Activated CD4-positive, alpha-beta T cell treated with anti-CD3 and anti-CD28 coated beads for 36 hours (primary cell): ENCODE measurements at places on chromosomes 11 and 22. TPM values are rescaled to one million over a fixed set of nuclear protein-coding genes. Genes with fewer than 3 reads are reported as not detected.

The BTG4 gene
- total RNA-seq: not detected

The C1QTNF4 gene
- total RNA-seq: 0.14 TPM

The IRAG1 gene
- not detected for total RNA-seq

The CEND1 gene
- 0.50 TPM for total RNA-seq

The MICAL3 gene
- 21.9 TPM for total RNA-seq

GRCh38 chr11:11709447-11710239 lies 87.8 kb upstream of the GALNT18 start:
- DNase-seq: no peak

DNA sequence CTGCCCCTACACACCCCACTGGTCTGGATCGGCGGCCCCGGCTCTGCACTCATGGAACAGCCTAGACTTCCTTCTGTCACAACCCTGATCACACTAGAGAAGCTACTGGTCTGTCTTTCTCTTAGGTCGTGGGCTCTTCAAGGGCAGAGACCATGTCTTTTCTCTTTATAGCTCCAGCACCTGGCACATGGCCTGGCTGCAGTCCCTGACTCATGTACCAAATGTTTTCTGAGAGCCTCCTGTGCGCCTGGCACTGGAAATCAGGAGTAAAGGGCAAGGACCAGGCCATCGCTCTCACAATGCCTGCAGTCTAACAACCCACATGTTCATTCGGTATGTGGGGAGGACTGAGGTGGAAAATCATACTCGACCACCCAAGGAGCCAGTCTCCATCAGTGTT lies 7.5 kb downstream of the ASCC2 start:
- DNase-seq: no peak

GRCh38 chr22:44405661-44406060 lies 92.4 kb downstream of the RTL6 start:
- no peak for DNase-seq

DNA sequence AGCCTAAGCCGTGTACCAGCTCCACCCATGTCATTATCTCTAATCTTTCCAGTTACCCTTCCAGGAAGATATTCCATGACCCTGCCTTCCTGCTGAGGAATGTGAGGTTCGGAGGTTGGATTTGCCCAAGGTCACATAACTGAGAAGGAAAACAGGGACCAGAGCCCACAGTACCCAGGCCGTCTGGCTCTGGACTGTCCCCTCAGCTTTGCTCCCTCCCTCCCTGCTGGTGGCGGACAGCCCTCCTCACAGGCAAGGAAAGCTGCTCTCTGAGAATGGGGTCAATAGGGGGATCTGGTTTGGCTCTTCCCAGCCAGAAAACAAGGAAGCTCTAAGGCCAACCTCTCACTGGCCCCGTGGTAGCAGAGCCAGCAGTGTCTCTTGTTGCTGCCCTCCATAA lies 63.3 kb downstream of the SYN3 start:
- no peak for DNase-seq

DNA sequence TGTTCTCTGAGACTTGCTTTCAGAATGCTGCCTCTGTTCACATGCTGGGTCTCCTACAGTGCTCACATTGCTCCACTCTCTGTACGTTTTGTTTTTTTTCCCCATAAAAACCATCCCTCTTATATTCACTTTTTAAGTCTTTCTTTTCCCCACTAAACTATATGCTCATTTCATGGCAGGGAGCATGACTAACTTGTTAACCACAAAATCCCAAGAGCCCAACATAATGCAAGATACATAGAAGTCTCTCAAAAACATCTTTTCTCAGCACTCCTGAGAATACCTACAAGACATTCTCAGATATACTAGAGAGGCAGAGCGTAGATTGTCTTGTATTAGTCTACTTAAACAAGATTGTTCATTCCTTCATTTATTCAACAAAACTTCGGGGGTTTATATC lies 73.3 kb downstream of the FAM76B start:
- DNase-seq: no peak

- DNase-seq: no peak
Measured at GRCh38 chr11:74948546-74948897, 369 bp downstream of the XRRA1 start.

DNA sequence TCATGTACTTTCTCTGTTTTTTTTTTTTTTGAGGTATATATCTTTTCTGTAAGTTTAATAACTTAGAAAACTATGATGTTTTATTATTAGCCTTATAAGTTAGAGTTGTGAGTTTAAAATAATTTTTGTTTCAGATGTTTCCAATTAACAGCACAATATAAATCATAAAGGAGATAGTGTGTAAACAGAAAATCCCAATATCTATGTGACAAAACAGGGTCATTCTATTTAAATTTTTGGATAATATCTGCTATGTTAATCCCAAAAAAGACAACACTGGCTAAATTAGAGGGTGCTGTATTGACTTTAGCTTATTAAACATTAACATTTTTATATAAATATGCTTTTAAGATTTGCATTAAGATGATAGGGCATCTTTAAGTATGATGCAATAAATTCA lies 318.1 kb upstream of the CTSC start:
- DNase-seq: no peak

GRCh38 chr22:37560608-37561211 lies 430 bp downstream of the CDC42EP1 start:
- DNase-seq: no peak

- no peak for DNase-seq
Measured at GRCh38 chr22:17806437-17806836, 32.2 kb upstream of the BID start.

DNA sequence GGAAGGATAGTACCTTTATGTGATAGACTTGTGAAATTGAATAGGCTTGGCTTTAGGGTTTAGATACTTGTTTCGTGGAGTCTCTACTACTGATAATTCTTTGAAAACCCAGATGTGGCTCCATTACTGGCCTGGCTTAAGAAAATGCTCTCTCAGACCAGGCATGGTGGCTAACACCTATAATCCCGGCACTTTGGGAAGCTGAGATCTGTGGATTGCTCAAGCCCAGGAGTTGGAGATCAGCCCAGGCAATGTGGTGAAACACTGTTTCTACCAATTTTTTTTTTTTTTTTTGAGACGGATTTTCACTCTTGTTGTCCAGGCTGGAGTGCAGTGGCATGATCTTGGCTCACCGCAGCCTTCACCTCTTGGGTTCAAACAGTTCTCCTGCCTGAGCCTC lies 40.9 kb downstream of the ATG13 start:
- no peak for DNase-seq

- DNase-seq: no peak
Measured at GRCh38 chr11:74683941-74684481, 47.2 kb downstream of the CHRDL2 start.

- peak; percentile 91 for DNase-seq
Measured at GRCh38 chr11:108199446-108200321, 22.8 kb downstream of the NPAT start.

DNA sequence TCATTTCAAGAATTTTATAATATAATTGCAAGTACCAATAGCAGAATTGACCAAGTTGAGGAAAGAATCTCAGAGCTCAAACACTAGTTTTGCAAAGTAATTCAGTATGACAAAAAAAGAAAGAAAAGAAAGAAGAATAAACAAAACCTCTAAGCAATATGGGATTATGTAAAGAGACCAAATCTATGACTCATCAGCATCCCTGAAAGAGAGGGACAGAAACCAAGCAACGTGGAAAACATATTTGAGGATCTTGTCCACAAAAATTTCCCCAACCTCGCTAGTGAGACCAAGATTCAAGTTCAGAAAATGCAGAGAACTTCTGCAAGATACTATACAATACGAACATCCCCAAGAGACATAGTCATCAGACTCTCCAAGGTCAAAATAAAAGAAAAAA lies 203.7 kb upstream of the DDI1 start:
- DNase-seq: no peak

DNA sequence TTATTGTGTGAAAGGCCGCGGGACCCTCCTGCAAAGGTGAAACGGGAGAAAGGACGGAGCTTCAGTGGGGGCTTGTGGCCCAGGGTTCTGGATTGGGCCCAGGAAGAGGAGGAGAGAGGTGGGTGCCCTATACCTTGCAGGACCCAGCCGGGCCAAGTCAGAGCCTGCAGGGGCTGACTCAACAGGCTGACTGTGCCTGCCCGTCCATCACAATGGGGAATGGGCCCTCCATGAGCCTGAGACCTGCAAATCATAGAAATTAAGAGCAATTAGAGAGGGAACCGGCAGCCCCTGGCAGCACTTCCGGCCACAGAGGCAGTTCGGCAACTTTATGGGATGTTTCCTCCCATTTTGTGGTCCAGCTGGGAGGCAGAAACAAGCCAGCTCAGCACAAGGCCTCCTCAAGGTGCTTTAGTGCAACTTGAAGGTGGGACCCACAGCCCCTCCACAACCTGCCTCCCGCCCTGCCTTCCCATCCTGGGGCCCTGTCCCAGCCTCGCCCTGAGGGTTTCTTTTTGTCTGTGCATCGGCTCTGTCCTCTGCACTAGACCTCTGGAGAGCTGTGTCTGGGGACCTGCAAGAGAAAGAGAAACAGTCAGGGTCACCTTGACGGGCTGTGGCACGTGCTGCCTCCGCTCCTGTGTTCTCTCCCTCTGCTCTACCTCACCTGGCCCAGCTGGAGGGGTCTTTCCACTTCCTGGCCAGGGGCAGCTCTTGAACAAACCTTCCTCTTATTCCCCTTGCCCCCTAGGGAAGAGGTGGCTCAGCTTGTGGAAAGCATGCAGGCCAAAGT lies 19.1 kb upstream of the NECTIN1 start:
- no peak for DNase-seq
